Islet precursor cell (in vitro differentiated cells): ENCODE measurements at places on chromosomes 2 and 18.

DNA sequence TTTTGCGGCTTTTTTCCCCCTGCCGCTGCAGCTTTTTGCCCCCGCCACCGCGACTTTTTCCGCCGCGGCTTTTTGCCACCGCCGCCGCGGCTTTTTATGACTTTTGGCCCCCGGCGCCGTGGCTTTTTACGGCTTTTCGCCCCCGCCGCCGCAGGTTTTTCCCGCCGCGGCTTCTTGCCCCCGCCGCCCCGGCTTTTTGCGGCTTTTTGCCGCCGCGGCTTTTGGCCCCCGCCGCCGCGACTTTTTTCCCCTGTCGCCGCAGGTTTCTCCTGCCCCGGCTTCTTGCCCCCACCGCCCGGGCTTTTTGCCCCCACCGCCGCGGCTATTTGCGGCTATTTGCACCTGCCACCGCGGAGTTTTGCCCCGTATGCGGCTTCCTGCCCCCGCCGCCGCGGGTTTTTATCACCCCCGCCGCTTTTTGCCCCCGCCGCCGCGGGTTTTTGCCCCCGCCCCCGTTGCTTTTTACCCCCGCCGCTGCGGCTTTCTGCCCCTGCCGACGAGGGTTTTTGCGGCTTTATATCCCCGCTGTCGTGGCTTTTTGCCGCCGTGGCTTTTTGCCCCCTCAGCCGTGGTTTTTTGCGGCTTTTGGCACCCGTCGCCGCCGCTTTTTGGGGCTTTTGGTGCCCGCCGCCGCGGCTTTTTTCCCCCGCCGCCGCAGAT, 2750.9 kb downstream of the RPIA start:
- DNase-seq, result peak; percentile 53

DNA sequence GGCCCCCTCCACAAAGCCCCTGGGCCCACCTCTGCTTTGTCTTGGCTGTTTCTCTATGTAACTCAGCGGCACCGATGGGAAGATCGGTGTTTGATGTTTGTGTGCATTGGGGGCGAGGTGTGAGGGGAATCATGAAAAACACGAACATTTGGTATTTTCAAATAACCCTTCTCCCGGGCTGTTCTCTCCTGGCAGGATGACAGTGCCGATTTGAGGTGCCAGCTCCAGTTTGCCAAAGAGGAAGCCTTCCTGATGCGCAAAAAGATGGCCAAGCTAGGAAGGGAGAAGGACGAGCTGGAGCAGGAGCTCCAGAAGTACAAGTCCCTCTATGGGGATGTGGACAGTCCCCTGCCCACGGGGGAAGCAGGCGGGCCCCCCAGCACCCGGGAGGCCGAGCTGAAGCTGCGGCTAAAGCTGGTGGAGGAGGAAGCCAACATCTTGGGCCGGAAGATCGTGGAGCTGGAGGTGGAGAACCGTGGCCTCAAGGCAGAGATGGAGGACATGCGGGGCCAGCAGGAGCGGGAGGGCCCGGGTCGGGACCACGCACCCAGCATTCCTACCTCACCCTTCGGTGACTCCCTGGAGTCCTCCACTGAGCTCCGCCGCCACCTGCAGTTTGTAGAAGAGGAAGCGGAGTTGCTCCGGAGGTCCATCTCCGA, 78.1 kb downstream of the MTCL1 start:
- peak; percentile 34 for DNase-seq

DNA sequence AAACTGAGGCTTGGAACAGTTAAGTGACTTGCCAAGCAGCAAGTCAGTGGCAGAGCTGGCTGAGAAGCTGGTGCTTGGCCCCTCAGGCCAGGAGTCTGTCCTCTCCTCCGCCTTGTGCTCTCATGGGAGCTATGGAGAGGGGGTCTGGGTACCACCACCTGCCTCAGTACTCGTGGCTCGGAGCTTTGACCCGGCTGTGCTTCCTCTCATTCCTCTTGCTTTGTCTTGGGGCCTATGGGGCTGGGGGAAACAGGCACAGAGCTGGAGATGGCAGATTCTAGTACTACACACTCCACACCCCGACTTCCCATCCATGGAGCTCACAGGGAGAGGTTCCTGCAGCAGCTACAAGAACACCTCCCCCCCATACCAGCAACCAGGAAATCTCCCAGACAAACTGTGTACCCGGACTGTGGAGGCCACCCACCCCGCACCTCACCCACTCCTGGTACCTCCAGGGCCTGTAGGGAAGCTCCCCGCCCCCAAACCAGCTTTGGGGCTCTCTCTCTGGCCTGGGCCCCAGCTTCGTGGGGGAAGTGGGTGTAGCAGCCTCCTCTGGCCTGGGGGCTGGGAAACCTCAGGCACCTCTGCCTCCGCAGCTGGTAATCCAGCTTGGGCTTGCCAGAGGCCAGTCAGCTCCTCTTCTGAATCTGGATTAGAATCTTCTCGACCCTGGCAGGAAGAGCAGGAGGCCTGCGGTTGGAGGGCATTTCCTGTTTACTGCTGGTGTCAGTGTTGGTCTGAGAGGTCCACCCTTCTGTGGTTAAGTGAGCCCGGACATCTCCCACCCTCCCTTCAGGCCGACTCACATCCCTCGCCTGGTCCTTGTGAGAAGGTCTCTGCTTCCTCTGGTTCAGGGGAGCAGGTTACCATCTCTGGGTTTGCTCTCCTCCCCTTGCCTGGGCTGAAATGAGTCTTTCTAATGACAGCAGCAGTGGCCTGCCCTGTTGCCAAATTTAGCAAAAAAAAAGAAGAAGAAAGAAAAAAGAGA, 22.3 kb upstream of the RHOB start:
- peak; percentile 88 for DNase-seq

DNA sequence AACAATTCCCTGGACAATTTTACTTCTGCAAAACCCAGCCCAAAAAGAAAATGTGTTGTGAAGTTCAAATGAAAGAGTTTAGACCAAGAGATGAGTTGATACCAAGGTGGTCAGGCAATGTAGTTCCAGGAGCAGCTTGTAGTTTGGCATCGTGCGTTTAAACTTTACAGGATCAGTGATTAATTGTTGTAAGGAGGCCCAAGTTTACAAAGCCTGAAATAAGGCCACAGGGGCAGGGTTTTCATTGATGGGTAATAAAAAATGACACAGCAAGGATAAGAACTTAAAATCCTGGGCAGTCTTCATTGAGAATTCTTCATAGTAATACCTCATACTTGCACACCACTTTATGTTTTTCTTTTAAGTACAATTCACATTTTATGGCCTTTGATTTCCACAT, 463.9 kb upstream of the HNRNPA3 start:
- DNase-seq, result no peak

- no peak for DNase-seq
Observed at GRCh38 chr2:33570681-33571080, 28.4 kb downstream of the FAM98A start.

GRCh38 chr2:100244881-100245605, 77.3 kb downstream of the LONRF2 start:
- DNase-seq, result no peak

GRCh38 chr18:9760641-9761040, 52.5 kb downstream of the RAB31 start:
- DNase-seq, result peak; percentile 25

DNA sequence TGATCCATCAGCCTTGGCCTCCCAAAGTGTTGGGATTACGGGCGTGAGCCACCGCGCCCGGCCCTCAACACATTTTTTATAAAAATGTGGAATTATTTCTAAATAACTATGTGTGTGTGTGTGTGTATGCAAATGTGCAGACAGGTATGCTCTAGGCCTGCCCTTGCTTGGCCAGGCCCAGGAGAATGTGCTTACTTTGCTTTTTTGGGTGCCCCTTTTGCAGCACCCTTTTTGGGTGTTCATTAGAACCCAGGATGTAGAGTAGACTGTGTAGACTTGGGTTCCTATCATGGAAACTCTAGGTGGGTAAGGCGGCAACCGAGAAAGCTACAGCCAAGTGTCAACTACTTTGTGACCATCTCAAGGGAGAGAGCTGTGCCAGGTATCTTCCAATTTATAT, 11.7 kb upstream of the ITSN2 start:
- no peak for DNase-seq

- DNase-seq, result no peak
Observed at GRCh38 chr2:50614056-50614455, 417.9 kb downstream of the NRXN1 start.

- DNase-seq, result peak; percentile 77
Observed at GRCh38 chr18:8988260-8988871, 114.1 kb upstream of the NDUFV2 start.

DNA sequence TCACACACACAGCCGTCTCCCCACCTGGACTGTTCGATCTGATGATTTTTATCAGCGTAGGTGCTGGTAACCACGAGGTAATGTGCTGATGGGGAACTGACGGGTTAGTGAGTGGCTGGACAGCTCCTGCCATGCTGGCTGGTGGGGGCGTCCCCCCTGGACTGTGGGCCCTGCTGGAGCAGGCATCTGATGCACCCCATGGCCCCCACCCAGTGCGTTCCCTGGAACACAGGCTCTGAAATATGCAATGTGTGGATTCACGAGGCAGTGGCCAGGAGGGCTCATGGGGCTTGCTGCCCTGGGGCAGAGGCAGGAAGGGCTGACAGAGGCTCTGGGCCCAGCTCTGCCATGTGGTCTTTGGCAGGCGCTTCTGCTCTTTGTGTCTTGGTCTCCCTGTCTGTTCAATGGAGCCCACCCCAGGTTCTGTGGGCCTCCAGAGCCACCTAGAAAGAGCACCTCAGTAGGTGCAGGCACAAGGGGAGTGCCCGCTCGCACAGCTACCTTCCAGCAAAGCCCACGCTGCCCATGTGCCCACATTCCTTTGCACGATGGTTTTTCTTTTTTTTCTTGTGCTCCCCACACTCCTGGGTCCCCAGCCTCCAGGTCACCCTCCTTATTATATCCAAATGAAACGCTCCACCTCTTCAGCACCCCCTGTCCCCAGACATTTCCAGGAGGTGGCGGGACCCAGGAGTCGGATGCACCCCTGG, 10.3 kb upstream of the PXDN start:
- DNase-seq, result peak; percentile 37

DNA sequence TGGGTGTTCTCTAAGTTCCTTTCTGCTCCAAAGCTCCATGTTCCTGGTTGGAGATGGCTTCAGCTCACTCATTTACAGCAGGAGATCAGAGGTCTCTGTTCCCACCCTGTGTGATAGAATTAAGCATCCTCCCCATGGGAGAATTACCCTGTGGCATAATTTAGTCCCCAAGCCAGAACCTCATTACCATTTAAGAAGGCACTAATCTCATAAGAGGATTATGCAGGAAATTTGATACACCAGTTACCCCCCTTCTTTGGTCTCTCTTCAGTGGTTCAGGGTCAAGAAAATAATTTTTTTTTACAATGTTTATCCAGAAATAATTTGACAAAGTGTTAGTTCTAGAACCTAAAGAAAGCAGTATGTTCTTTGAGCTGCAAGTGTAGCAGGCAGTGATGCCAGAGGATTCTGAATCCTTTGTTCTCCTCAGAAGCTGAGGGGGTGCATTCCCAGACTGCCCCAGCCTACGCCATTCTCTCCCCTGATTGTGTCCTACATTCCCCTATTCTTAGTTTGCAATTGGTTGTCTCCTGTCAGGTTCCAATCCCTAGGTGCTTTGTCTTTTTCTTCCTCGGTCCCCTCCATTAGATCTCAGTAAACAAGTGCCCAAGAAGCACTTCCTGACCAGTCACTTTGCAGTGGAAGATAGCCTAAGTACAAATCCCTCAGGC, 163.6 kb downstream of the PRKCE start:
- no peak for DNase-seq

DNA sequence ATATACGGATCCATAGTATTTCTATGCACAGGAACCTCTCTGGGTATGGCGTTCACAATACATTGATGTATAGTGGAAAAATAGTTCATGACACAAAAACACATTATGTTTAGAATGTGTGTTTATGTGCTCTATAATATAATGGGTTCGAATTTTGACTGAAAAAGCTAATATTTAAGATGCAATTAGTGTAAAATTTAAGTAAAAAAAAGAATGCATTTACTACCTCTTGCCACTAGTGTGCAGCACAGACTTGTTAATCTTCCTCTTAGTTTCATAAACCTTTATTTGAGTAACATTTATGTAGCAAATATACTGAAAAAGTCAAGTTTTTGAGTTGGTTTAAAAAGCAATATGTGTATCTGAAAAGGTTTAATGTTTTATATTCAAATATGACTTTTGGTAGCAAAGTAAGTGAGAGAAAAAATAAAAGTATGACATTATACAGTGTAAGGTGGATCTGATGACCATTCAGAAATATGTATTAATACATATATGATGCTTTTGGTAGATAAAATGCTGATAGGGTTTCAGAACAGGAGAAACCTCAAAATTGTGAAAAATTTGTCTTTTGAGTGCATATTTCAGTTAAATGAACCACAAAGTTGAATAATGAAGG, 49.4 kb downstream of the CCDC102B start:
- DNase-seq, result no peak
